ENCODE measurements at places on chromosomes 2 and 18.

DNA sequence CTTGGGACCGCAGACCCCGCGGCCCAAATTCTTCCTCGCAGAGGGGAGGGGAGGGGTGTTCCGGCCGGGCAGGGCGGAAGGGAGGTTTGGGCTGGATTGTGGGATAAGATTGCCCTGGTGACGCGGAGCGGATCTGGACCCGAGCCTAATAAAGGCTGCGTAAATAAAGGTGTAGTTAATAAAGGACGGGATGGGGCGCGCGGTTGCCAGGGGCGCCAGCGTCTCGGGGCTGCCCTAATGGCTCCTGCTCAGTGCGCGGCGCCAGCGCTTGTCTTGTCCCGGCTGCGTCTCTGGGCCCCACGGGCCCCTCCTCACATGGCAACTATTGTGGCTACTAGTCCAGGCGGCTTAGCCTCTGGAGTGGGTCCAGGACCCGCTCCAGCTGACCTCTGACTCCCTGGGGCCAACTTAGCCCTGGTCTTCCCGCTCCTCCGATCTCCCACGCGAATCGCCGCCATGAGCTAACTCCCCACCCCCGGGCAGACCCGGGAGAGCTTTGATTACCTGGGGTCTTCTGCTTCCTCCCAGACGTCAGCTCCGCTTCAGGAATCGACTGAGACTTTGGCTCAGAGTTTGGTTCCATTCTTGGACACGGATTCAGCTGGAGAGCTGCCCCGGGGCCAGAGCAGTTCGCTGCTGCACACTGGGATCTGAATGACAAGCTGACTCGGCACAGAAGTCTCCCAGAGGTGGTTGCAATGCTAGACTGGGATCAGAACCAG, 36.5 kb downstream of the SLC25A52 start:
- no peak for DNase-seq

GRCh38 chr18:57008001-57008686, 138.7 kb upstream of the BOD1L2 start:
- no peak for DNase-seq

- DNase-seq = no peak
Observed at GRCh38 chr2:217157581-217157980, 297.7 kb upstream of the TNP1 start.

- no peak for DNase-seq
Observed at GRCh38 chr2:172249334-172249733, 146.6 kb upstream of the DLX2 start.

GRCh38 chr18:61569176-61569892, 236.1 kb downstream of the CDH20 start:
- DNase-seq = peak; percentile 51

DNA sequence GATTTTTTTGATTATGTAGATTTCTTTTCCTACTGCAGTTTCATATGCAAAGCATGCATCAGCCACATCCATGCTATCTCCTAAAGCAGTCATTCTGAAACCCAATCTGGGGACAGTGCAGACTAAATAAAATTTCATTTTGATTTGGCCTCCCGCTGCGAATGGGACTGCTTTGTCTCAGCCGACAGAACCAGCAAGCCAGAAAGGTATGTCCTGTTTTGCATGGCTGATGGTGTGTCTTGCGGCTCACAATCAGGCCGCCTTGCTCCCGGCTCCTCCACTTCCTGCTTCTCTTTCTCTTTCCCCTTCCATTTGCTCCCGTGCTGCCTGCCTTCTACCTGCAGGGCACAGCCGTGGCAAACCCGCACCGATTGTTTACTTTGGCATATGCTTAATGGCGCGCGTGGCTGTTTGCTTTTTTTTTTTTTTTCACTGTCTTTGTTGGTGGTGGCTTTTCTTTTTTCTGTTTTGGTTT, 419.6 kb upstream of the POU3F3 start:
- DNase-seq = no peak

GRCh38 chr18:49819823-49820671, 6.7 kb upstream of the ACAA2 start:
- no peak for DNase-seq

- DNase-seq = no peak
Observed at GRCh38 chr18:59942601-59943000, 42.8 kb downstream of the PMAIP1 start.

DNA sequence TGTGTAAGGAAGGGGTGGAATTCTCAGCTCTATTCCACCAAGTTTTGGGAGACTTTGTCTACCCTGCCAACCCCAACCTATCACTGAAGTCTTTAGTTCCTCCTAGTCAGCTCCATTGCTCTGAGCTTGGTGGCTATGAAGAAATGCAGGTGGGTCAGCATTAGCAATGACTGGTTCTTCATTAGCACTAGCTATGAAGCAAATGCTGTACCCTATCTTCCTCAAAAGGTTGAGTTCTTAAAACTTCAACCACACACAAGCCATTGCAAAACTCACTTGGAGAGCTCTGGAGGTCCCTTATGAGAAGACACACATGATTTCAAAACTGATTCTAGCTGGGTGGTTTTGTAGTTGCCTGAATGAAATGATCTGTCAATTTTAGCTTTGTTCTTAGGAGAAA, 193.8 kb downstream of the IKZF2 start:
- no peak for DNase-seq
